ENCODE measurements at places on chromosomes 1 and 21.

DNA sequence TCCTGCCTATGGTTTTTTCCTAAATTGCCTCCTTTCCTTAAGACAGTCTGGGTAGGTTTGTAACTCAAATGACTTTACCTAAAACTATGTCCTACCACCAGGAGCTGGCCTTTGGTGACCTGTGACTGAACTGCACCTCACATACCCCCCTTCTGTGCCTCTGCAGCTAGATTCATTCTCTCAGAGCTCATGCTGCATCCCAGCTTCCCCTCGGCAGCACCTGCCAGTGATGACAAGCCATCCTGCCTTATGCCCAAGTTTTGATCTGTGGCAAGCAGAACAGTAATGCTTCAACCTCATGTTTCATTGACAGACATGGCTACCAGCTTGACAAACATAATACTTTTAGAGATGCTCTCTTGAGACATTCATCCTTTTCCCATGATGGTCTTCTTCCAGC lies 141.9 kb downstream of the TSEN15 start:
- DNase-seq = no peak

- no peak for DNase-seq
These were observed 146.7 kb upstream of the EDN2 start for GRCh38 chr1:41631154-41631553.

GRCh38 chr1:57325117-57325516 lies 98.7 kb downstream of the DAB1 start:
- DNase-seq = no peak

- peak; percentile 27 for DNase-seq
These were observed 38.6 kb downstream of the NFIA start for GRCh38 chr1:61120998-61121397.

DNA sequence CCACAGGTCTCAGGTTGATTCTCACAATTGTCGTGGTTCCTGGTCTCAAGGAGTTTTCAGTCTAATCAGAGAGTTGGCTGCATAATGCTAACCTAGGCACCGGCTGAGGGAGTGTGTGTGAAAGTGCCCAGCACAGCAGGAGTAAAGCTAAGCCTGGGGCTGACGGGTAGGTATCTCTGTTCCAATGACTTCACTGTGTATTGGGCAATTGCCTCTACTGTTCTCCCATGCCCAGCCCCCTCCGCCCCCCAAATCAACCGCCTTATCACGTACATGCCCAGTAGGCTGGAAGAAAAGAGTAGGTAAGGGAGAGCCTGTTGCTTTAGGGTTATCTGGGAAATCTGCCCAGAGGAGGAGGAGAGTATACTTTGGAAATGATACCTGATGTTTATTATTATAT lies 54.7 kb downstream of the MRPS6 start:
- no peak for DNase-seq

GRCh38 chr1:4093856-4094565 lies 193.9 kb upstream of the C1orf174 start:
- no peak for DNase-seq

DNA sequence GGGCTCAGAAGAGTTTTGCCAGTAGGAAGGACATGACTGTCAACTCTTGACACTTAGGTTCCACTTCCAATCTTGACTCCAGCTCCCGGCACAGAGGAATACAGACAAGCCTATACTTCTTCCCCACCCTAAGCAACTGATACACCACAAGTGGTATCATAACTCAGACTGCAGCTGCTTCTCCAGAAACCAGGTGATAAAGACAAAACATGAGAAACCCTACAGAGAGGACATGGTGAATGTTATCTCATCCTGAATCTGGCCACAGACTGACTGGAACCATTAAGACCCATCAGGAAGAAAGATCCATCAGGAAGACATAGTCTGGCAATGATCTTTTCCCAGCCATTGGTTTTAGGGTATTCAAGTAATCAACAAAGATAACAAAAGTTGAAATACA lies 13.8 kb downstream of the PAXBP1 start:
- no peak for DNase-seq

DNA sequence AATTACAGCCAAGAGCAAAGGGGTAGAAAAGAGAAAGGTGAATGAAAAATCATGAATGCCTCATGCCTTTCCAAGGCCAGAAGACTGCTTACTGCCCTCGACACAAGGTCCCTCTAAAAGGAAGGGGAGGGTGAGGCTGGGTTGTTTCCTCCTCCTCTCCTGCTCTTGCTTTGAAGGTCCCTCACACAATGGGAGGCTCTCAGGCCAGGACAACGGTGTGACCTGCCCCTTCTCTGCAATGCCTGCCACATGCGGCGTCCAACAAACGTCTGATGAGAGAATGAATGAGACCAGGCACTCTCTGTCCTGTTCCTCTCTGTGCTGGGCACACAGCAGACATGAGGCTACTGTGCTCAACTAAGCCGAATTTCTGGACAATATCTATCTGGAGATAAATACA lies 51.3 kb downstream of the SSBP3 start:
- no peak for DNase-seq

DNA sequence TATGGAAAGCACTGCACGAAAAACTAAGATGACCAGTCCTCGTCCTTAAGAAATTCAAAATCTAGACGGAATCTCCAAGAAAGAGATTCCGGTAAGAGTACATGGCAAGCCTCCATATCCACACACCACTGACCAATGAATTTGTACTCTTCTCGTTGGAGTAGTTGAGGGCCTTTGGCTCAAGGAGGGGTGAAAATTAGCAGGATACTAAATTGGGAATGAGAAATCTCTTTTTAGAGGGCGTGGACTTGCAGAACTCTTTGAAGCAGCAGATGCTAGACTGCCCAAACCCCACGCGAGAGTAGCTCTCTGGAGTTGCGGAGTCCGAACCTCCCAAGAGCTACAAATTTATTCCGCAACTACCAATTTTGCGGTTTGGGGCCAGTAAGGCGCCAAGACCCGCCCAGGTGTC lies 872 bp upstream of the PPP2R5A start:
- no peak for DNase-seq

DNA sequence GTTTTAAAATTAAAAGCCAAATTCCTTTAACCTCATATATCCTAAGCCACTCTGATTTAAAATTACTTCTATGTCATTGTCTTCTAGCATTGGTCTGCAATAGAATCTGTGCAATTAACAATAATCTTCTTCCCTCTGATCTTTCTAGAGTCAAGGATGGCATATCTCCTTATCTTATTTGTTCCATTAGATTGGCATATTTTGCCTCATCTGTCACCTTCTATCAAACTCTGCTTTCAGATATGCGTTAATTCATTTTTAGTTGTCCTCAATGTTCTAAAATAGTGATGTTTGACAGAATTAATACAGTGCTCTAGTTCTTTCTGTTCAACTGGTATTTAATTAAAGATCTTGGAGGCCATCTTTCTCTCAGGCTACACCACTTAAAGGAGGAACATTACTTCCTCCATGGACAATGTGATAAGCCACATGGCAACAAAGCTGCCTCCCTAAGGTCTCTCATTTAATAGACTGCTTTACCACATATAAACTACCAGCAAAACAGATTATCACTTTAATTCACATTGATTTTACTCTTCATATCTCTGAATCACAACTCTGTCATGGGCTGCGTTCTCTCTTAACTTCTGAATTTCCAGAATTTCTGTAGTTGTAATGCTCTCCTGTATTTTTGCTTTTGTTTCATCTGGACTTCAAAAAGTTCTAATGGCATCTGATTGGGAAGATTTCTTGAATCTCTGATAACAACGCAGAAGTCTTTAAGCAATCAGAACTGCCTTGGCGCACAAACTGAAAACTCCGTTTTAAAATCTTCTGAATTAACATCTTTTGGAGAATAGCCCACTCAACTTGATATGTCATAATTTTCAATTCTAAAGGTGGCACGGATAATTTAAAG lies 2.8 kb downstream of the NRIP1 start:
- no peak for DNase-seq

DNA sequence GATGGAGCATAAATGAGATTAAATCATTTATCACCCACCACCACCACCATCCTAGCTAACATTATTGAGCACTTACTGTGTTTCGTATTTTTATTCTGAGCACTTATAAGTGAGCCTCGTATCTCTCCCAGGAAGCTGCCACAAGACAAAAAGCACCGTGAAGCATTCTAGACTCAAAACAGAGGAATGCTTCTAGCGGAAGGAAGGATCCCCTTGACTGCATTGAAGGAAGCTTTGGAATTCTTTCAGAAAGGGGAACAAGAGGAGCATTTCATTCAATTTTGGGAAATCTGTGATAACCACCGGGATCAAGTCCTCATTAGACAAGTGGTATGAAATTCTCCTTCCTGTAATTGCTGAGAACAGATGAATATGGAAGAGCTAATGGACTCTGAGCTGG lies 66.3 kb downstream of the PTPN14 start:
- DNase-seq = no peak

GRCh38 chr21:42503711-42504110 lies 7.7 kb upstream of the RSPH1 start:
- DNase-seq = no peak

DNA sequence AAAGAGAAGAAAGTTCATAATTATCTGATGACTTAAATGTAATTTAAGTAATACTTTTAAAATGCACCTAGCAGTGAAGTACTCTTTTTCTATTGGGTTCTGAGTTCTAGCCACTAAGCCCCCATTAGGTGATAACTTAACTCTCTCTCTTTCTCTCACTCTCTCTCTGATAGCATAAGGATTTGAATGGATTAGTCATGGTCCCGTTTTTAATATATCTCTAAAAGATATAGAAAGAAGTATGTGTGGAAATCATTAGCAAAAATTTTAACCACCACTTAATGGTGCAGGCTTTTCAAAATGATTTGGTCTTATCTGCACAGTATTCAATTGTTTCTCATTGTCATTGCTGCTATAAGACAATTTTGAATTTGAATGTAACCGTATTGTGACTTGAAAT lies 78.2 kb downstream of the RWDD3 start:
- no peak for DNase-seq

- no peak for DNase-seq
These were observed 265.9 kb downstream of the SEC16B start for GRCh38 chr1:177703888-177704446.

- DNase-seq = no peak
These were observed 12.3 kb downstream of the ATG4C start for GRCh38 chr1:62796221-62796620.

- no peak for DNase-seq
These were observed at the start of gene COL24A1 for GRCh38 chr1:86156566-86157455. TSS of gene COL24A1 (minus strand) at chr1:86156772. CDS start at chr1:86156396, 376 bp downstream.

GRCh38 chr1:172914501-172915144 lies 136.1 kb downstream of the TNFSF18 start:
- DNase-seq = no peak

DNA sequence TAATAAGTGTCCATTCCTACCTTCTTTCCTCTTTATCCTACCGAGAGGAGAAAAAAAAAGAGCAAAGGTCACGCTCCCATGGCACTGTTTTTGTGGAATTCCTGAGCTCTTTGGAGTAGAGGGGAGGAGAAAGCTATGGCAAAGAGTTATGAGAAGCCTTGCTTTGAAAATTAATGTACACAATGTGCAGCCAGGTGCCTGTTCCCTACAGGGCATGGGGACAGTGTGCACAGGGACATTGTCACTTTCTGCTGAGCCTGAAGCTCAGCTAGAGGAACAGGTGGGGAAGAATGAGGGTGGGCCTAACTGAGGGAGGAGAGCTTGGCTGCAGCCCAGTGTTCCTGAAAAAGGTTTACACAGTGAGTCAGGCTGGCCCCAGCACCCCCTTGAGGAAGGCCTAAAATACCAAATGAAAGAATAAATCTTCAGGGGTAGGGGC lies 66.1 kb downstream of the PLXNA2 start:
- DNase-seq = peak; percentile 46

GRCh38 chr21:41170442-41170841 lies 2.5 kb downstream of the BACE2 start:
- no peak for DNase-seq

DNA sequence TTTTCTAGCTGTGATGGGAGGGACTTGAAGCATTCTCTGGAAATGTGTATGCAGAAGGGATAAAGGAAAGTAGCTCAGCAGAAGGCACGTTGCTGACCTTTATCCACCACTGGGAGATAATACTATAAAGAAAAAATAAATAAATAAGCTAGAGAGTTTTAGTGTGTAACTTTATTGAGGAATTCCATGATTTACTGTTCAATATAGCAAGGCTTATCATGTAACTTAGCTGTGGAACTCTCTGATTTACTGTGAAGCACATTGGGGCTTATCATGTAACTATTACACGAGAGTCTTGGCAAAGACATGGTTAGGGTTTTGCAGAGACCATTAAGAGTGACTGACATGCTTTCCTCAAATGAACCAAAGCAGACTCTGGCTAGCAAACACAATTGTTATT lies 316.1 kb upstream of the SNX7 start:
- DNase-seq = no peak

GRCh38 chr1:57887964-57888491 lies 464.2 kb upstream of the DAB1 start:
- DNase-seq = no peak

DNA sequence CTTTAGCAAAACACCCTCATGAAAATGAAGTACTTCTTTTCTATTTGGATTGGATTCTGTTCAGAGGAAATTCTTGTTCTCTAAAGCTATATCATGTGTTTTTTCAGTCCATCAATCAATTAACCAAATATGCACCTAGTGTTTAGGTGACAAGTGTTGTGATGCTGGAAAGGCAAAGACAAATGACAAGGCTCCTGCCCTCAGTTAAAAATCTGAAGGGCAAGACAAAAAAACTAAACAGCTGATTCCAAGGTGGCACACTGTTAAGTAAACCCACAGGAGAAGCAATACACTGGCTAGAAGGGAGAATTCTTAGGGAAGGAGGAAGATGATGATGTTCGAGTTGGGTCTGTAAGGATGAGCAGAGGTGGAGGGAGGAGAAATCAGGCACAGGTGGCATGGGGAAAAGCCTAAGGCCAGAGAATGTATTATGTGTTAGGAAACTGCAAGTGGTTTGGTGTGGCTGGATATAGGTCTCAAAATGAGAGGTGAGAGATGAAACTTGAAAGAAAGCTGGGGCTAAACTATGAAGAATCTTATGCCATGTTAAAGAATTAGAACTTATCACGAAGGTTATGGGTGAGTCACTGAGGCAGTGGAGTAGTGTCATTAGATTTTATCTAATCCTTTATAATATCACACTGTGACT lies 51.8 kb upstream of the GFI1 start:
- DNase-seq = no peak

DNA sequence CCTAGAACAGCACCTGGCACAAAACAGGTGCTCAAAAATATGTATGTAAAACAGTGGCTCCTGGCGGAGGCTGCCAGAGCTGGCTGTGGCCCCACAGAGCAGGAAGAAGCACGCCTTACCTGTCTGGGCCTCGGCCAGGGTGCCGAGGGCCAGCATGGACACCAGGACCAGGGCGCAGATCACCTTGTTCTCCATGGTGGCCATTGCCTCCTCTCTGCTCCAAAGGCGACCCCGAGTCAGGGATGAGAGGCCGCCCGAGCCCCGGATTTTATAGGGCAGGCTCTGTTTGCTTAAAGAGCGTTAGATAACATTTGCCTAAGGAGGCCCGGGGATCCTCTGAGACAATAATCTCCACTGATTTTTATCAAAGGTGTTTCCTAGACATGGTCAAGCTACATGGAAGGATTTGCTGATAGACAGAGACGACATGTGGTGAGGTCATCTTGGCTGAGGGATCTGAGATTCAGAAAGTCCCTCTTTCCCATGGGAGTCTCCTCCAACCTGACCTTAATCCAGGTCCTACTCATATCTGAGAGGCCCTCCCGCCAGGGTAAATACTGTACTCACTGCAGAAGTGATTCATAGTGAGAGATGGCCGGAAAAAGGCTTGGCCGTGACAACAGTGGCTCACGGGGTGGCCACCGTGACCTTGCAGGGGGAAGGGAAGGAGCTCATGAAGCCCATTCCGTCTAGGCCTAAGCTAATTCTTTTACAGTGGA lies at the start of gene TFF1:
TFF1 (minus strand) TSS at position 244 of the 719 bp plus-strand sequence; CDS start at position 204, 40 bp downstream.
- DNase-seq = no peak

All from NCI-H1694 treated with DMSO at 0.1 percent for 48 hours (cell line).